ENCODE measurements at places on chromosomes 4 and X. TPM values are rescaled to one million over a fixed set of nuclear protein-coding genes. Genes with fewer than 3 reads are reported as not detected.

The CITED1 gene
- not detected for total RNA-seq

The CT45A1 gene
- not detected for total RNA-seq

The TENM3 gene
- 1.0 TPM for total RNA-seq

The PLS3 gene
- 75.9 TPM for total RNA-seq

The MAGEA4 gene
- total RNA-seq = not detected

The PAPSS1 gene
- 32.7 TPM for total RNA-seq

The VCX3B gene
- not detected for total RNA-seq

The SPACA5 gene
- not detected for total RNA-seq

The MAGEC3 gene
- not detected for total RNA-seq

The ERVMER34-1 gene
- total RNA-seq = not detected

The TRIM2 gene
- total RNA-seq = 19.0 TPM

The SORBS2 gene
- total RNA-seq = 1.2 TPM

The PAGE5 gene
- total RNA-seq = not detected

The FGB gene
- not detected for total RNA-seq

The AGTR2 gene
- total RNA-seq = not detected

The SEC24B gene
- total RNA-seq = 17.1 TPM

The DUSP9 gene
- 0.12 TPM for total RNA-seq

The YY2 gene
- 0.56 TPM for total RNA-seq

The FAAH2 gene
- total RNA-seq = not detected

The ADGRL3 gene
- 2.7 TPM for total RNA-seq

The PPP1R2C gene
- not detected for total RNA-seq

The ZAR1 gene
- total RNA-seq = not detected

The MAGEA6 gene
- not detected for total RNA-seq

The ATP2B3 gene
- not detected for total RNA-seq

The PRR32 gene
- total RNA-seq = not detected

The DCAF8L2 gene
- total RNA-seq = not detected

The KIT gene
- total RNA-seq = 2.6 TPM

The SSX2 gene
- not detected for total RNA-seq

The RENBP gene
- total RNA-seq = 1.1 TPM

The CTSO gene
- 28.2 TPM for total RNA-seq

The TCEAL7 gene
- 8.0 TPM for total RNA-seq

The AWAT2 gene
- total RNA-seq = not detected

The DACH2 gene
- not detected for total RNA-seq

The PSAPL1 gene
- total RNA-seq = under 0.01 TPM

The AVPR2 gene
- not detected for total RNA-seq

The EPHA5 gene
- total RNA-seq = not detected

The NAT8L gene
- 1.6 TPM for total RNA-seq
